ENCODE measurements at places on chromosomes 6 and 20.

GRCh38 chr20:63090682-63091571 lies 84.2 kb upstream of the BHLHE23 start:
- DNase-seq, result no peak

- no peak for DNase-seq
Observed at GRCh38 chr6:111121789-111122350, 34.6 kb downstream of the SLC16A10 start.

DNA sequence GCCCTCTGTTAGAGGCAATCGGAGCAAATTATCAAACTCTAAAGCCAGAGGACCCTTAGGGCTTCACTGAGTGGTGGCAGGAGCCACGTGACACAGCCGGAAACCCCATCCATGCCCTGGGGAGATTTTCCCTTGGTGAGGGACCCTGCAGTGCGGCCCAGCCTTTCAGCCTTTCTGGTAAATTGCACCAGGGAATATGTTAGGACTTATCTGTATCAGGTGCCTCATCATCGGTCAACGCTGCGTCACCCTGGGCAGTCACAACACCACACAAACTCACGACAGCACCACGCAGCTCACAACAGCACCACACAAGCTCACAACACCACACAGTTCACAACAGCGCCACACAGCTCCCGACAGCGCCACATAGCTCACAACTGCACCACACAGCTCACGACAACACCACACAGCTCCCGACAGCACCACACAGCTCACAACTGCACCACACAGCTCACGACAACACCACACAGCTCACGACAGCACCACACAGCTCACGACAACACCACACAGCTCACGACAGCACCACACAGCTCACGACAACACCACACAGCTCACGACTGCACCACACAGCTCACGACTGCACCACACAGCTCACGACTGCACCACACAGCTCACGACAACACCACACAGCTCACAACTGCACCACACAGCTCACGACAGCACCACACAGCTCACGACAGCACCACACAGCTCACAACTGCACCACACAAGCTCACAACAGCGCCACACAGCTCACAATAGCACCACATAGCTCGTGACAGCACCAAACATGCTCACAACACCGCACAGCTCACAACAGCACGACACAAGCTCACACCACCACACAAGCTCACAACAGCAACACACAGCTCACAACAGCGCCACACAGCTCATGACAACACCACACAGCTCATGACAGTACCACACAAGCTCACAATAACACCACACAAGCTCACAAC lies 199.0 kb downstream of the DLL1 start:
- no peak for DNase-seq

DNA sequence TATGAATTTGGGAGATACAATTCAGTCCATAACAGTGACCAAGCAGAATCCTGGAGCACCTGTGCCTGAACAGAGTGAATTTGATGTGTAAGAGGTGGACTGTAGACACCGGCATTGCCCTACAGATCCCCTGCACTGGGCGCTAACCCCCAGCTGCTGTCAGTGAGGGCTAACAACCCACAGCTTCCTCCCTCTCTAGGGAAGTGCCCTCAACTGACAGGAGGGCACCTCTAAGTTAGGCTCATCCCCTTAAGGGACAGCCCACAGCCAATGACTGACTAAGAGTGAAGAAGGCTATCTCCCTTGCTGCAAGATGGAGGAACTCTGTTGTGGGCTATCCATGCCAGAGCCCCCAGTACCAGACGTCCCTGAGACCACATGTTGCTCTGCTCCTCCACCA lies 15.3 kb upstream of the BPIFB1 start:
- peak; percentile 75 for DNase-seq

- DNase-seq, result no peak
Observed at GRCh38 chr20:53037621-53038020, 65.5 kb downstream of the TSHZ2 start.

DNA sequence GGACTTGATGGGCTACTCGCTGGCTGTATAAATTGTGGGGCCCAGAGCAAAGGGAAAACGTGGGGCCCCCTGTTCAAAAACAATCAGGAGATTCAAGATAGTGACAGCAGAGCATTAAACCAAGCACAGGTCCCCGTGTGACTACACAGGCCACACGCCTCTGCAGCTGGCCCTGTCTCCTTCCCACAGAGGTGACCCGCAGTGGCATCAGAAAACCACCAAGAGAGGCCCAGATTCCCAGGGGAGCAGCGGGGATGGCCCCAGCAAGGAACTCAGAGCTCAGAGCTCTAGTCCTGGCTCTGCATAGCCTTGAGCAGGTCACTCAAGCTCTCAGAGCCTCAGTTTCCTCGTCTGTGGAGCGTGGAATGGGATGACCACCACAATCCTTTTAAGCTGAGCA lies 57.6 kb downstream of the CPNE5 start:
- no peak for DNase-seq

DNA sequence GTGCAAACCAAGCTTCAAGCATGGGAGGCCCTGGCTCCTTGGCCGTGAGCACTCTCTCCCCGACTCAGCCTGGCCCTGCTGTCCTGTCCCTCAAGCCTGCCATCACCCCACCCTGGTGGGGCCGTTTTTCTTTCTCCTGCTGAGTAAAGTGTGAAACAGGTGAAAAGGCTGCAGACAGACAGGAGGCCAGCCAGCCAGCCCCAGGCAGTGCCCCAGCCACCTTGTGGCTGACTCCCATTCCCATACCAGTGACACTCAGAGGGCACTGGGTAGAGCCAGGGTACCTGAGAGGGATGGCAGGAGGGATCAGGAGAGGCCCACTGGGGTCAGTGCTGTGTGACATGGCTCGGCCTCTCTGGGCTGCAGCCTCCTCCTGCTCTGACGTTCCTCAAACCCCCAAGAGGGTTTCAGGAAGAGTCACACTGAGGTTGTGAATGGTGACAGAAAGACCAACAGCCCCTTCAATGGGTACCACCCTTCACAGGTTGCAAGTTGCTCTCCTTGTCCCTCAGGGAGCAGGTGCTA lies 35.9 kb upstream of the BPIFA2 start:
- DNase-seq, result no peak

GRCh38 chr6:117267766-117268534 lies 2.6 kb downstream of the VGLL2 start:
- no peak for DNase-seq

DNA sequence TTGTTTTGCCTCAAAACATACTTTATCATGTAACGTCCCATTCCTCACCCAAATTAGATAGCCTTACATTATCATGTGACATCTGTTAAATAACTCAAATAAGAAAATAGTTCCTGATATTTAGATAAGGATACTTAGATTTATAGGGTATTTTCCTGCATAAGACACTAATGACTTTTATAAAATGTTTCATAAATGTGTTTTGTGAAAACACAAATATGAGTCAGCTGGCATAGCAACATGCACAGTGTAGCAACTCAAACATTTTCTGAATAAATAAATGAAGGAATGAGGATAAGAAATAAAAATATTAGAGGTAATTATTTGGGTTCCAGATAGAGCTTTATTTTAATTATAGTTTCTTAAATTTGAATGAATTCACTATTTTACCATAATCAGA lies 460.4 kb upstream of the PLCB4 start:
- DNase-seq, result no peak

GRCh38 chr6:50602292-50602691 lies 111.0 kb upstream of the TFAP2D start:
- DNase-seq, result no peak

GRCh38 chr20:19317237-19318069 lies 105.0 kb downstream of the SLC24A3 start:
- peak; percentile 70 for DNase-seq

GRCh38 chr20:23011008-23011721 lies 23.9 kb upstream of the SSTR4 start:
- DNase-seq, result no peak

DNA sequence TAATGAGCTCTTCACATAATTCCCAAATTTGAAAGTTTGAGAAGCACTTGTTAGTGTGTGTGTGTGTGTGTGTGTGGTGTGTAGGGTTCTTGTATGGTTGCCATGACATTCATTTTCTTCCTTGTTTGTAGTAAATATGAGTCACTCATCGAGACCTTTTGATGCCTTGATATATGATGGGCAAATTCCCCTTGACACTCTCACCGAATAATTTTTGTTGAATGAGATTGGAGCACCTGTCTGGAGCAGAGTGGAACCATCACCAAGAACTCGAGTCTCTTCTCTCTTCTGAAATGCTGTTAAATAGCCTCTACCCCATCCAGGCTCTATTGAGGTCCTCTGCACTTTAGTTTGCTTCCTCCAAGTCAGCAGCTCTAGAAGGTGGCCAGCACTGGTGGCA lies 29.6 kb upstream of the FAM184A start:
- DNase-seq, result no peak

- DNase-seq, result peak; percentile 33
Observed at GRCh38 chr6:154894902-154895301, 100.2 kb upstream of the TIAM2 start.

DNA sequence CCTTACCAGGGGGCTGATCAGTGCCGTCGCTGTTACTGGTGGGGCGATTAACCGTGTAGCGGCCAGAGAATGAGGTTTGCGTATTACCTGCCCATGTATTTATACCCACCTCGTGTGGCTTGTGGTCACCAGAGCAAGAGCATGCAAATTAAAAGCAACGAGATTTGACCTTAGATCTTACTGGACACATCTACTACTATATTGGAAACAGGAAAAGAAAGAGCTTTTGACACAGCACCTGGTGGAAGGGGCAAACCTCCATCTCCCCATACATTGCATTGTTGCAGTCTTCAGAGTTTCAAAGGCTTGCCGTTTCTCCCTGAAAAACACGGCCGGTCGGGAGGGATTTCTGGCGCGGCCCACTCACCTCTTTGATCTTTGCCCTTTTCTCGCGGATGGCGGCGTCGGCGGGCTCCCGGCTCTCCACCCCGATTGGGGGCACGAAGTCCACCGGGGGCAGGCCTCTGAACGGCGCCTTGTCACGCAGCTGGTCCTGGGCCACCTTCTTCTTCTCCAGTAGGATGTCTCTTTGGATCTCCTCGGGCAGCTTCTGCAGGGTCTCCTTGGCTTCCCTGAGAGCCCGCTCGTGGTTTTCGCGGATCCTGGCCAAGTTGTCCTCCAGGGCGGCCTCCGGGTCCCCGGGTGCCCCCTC lies 1.3 kb downstream of the MAN1A1 start:
- no peak for DNase-seq

GRCh38 chr20:43744151-43744611 lies 17.4 kb upstream of the GTSF1L start:
- no peak for DNase-seq

DNA sequence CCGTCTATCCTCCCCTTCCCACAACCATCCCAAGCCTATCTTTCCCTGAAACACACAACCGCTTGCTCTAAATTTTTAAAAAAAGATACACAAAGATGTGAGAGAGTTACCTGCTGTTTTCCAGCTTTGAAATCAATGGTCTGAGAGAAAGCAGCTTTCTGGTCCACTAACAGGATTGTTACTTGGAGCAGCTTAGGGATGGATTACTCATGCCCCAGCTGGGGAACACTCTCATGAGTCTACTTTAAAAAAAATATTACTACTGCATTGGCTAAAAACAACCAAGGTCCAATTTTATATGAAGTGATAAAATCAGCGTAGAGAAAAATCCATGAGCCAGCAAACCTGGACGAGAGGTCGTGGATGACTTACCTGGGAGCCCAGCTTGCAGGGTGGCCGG lies 29.6 kb upstream of the FOXC1 start:
- no peak for DNase-seq

GRCh38 chr6:86192123-86192522 lies 549.4 kb upstream of the SYNCRIP start:
- no peak for DNase-seq

- no peak for DNase-seq
Observed at GRCh38 chr6:18099511-18099910, 23.0 kb downstream of the NHLRC1 start.

- no peak for DNase-seq
Observed at GRCh38 chr20:49354673-49355072, 76.8 kb upstream of the ZNFX1 start.

- DNase-seq, result peak; percentile 70
Observed at GRCh38 chr6:167093922-167094432, 28.9 kb upstream of the CCR6 start.

DNA sequence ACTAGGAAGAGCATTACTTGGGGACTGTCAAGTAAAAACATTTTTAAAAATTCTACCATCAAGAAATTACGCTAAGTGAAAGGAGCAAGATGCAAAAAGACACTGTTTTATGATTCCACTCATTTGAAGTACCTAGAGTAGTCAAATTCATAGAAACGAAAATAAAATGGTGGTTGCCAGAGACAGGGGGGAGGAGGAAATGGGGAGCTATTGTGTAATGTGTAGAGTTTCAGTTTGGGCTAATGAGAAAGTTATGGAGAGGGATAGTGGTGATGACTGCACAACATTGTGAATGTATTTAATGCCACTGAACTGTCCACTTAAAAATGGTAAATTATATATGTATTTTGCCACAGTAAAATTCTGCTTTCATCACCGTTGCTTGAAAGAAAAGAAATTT lies 83.8 kb downstream of the UST start:
- DNase-seq, result peak; percentile 71

GRCh38 chr6:161557333-161558107 lies 283.7 kb upstream of the AGPAT4 start:
- DNase-seq, result no peak

DNA sequence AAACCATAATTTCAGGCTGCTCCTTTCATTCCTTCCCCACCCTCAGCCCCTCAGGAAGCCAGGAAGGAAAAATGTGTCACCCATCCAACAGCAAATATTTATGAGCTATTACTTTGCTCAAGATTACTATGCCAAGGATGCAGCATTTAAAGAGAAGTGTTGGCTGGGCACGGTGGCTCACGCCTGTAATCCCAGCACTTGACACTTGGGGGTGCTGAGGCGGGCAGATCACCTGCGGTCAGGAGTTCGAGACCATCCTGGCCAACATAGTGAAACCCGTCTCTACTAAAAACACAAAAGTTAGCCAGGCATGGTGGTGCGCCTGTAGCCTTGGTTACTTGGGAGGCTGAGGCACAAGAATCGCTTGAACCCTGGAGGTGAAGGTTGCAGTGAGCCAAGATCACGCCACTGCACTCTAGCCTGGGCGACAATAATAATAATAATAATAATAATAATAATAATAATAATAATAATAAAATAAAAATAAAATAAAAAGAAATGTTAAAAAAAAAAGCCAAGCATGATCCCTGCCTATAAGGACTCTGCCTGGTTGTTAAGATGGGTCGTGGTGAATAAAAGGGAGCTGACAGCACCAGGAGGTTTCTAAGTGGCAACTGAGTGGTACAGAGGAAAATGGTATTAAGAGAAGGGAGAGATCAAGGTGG lies 20.5 kb upstream of the TIAM2 start:
- no peak for DNase-seq

DNA sequence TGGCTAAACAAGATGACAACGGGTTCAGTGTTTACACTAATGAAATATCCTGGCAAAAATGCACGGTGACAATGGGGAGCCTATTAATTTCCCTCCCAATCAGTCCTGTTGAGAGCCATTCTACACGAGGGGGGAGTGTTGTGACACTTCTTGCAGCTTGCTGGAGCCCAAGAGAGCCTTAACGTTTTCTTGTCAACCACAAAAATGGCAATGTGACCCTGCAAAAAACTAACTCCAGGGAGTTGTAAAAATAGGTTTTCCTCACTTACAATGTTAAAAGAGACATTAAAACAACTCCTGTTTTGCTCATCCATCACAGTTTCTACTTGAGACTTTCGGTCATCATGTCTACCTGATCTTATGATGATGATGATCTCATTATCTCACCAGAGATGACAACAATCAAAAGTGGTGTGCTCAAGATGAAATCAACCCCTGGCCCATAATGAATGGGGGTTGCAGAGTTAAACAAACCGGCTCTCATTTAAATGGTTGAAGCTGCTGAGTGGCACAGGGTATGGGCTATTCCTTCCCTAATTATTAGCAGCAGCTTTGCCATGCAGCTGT lies 57.9 kb downstream of the GJA10 start:
- DNase-seq, result peak; percentile 19

Measured in MV-4-11 (cell line).